ENCODE measurements at places on chromosomes 6 and 20. TPM values are rescaled to one million over a fixed set of nuclear protein-coding genes. Genes with fewer than 3 reads are reported as not detected.

Gene KIAA0408
- total RNA-seq = 18.5 TPM

GRCh38 chr6:12450467-12450866 is 160.3 kb downstream of the EDN1 start:
- H3K27ac ChIP-seq = no peak overlapping the region
- DNase-seq = no peak
- no peaks in the 10 kb centered on the region for H3K36me3 ChIP-seq

- no peak overlapping the region for H3K4me3 ChIP-seq
- H3K4me1 ChIP-seq = peaks cover 3% of the 10 kb centered on the region
- H3K36me3 ChIP-seq = no peaks in the 10 kb centered on the region
- H3K27ac ChIP-seq = no peak overlapping the region
Observed at GRCh38 chr20:53190225-53190624, 218.1 kb downstream of the TSHZ2 start.

DNA sequence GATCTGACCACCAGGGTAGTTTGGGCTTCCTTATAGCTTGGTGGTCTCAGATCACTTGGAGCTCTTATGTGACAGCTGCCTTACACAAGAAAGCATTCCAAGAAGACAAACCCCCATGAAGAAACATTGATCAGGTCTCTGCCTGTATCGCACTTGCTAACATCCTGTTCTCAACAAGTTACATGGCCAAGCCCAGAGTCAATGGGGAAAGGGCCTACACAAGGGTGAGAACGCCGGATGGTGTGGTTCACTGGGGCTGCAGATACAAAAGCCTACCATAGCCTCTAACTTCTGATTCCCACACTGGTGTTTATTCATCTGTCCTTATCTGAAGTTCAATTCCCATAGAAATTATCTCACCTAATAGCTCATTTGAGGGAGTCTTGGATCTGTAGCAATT is 235.5 kb downstream of the SYNDIG1 start:
- no peak for DNase-seq
- H3K27me3 ChIP-seq = no peaks in the 10 kb centered on the region
- no peaks in the 10 kb centered on the region for H3K4me1 ChIP-seq
- H3K27ac ChIP-seq = no peak overlapping the region
- no peak overlapping the region for H3K4me3 ChIP-seq

Gene EFCAB8
- total RNA-seq = 0.37 TPM

GRCh38 chr6:3869284-3869631 is 20.1 kb downstream of the FAM50B start:
- H3K27me3 ChIP-seq = peaks cover 3% of the 10 kb centered on the region
- H3K4me1 ChIP-seq = peaks cover 36% of the 10 kb centered on the region
- H3K27ac ChIP-seq = peak overlapping the region; percentile 62
- H3K4me3 ChIP-seq = no peak overlapping the region
- DNase-seq = no peak
